Naive thymus-derived CD8-positive, alpha-beta T cell (primary cell): ENCODE measurements at places on chromosomes 1 and 21. TPM values are rescaled to one million over a fixed set of nuclear protein-coding genes. Genes with fewer than 3 reads are reported as not detected.

GRCh38 chr1:53293123-53293522 lies 34.7 kb downstream of the LRP8 start:
- no peak for DNase-seq

DNA sequence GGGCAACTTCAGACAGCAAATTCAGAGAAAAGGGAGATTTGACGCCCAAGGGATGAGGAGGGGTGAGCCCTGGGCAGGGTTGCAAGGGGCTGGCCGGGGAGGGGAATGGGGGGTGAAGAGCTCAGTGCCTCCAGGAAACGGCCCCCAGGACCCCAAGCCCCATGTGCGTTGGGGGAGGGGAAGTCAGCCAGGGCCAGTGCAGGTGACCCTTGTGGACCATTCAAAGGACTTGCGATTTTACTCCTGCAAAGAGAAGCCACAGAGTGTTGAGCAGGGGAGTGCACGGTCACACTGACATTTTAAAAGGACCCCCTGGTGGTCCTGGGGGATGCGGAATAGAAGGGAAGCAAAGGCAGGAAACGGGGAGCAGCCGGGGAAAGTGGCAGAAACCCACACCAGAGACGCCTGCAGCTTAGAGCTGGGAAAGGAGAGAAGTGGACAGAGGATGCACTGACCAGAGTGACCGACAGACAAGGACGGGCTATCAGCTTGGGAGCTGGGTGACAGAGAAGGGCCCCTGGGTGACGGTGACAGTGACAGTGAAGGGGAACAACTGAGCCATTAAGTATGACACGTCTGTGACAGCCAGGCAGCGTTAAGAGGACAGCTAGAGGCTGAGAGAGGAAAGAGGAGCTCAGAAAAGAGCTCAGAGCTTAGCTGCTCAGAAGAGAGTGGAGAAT lies 54.0 kb upstream of the TMEM51 start:
- no peak for DNase-seq

DNA sequence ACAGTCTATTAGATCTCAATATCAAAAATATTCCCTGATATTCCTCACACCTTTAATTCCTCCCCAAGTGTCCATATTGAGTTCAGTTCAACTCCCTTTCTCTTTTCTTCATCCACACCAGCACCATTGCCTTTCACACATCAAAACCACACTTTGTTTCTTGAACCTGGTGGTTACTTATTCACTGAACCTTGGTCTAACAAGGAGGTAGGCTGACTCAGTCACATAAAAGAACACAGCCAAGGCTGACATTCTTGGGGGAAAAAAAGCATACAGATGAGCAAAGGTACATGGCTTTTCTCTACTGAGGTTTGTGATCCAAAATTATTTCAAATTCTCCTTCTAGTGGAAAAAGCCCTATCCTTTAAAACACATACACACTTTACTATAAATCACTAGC lies 131.7 kb upstream of the USH2A start:
- no peak for DNase-seq

- DNase-seq, result no peak
Observed at GRCh38 chr1:38098101-38098847, 51.7 kb upstream of the POU3F1 start.

DNA sequence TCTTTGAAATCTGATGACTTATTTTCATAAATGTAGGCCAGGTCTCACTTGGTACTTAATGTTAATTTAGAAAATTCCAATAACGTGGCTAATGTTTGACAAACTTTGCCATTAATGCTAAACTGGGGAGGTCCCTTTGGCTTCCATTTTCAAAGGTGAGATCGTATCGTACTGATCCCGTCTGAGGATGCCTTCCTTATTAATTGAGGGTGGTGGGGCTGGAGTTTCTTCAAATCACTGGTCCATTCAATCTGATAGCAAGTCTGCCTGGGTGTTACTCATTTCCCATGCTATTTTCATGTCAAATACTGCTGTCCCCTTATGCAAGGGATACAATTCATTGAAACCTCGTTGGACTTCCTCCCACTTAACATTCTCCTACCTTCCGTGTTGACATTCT lies 327.1 kb downstream of the DISC1 start:
- DNase-seq, result no peak

DNA sequence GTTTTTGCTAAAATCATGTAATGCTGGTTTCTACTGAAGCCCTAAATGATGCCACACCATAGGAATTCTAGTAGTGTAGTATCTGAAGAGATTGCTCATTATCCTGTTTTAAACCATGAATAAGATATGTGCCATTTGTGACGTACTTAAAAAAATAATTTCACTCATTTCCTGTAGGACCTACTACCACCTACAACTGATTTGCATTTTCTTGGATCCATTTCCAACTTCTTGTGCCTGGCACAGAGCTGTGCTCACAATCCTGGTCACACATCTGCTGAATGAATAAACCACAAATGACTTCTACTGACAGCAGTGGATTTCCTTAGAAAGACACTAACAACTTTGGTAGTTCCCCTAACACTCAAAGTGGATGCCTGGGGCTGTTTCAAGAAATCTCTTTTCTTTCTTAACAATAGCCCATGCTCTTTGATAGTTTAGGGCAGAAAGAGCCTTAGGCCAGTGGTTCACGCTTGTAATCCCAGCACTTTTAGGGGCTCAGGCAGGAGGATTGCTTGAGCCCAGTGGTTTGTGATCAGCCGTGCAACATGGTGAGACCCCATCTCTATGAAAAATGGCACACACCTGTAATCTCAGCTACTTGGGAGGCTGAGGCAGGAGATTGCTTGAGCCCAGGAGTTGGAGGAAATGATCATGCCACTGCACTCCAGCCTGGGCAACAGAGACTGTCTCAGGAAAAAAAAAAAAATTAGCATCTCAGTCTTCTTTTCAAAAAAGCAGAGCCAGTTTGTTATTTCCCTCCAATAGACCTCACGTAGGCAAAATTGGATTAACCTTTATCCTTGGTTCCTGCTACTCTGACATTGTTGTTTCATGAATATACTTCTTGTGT lies 13.0 kb upstream of the BATF3 start:
- DNase-seq, result no peak

Gene SWT1
- total RNA-seq, result 9.5 TPM

Gene PIGM
- 9.7 TPM for total RNA-seq

Gene RPE65
- total RNA-seq, result not detected

Gene GLIS1
- not detected for total RNA-seq

Gene INAVA
- total RNA-seq, result not detected

Gene HTR1D
- total RNA-seq, result not detected

Gene RHEX
- 0.52 TPM for total RNA-seq

Gene C1orf226
- total RNA-seq, result not detected

Gene GPR157
- 5.6 TPM for total RNA-seq

Gene TENT5C
- total RNA-seq, result 4.9 TPM

Gene CYP4A11
- total RNA-seq, result not detected
